Activated effector memory CD4-positive, alpha-beta T cell treated with Interleukin-2 at 50 U/mL for 16 hours (primary cell): ENCODE measurements at places on chromosomes 5 and 9.

GRCh38 chr5:137778772-137779564 is 24.8 kb upstream of the HNRNPA0 start:
- DNase-seq, result no peak

DNA sequence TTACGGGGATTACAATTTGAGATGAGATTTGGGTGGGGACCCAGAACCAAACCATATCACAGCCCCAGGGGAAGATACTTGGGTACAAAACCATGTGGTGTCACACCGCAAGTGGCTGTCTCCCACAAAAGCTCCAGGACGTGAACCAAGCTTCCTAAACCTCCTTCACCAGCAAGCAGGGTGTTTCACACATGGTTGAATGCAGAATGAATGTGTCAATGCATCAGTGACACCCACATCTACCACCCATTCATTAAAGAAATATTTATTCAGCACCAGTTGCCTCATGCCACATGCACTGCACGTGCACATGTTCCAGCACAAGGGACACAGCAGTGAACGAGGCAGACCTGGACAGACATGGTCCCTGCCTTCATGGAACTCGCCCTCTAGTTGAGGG is 70.9 kb upstream of the SPOCK1 start:
- DNase-seq, result no peak

GRCh38 chr9:35811381-35812024 is 559 bp downstream of the SPAG8 start:
- no peak for DNase-seq

DNA sequence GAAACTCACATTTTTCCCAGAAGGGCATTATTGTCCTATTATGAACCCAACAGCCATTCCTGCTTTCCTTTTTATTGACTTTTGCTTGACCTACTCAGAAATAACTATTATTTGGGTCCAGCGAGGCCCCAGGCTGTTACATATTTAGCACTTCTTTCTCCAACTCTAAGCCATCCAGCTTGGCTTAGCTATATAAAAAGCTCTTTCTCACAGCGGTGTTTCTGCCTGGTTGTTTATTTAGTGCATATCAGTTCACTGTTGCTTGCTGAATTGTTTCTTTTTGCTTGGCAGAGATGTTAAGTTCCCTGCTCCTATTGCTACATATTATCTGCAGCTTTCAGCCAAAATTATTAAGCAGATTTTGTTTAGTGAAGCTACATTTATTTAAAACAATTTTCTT is 1156.8 kb upstream of the SEMA6A start:
- DNase-seq, result no peak

DNA sequence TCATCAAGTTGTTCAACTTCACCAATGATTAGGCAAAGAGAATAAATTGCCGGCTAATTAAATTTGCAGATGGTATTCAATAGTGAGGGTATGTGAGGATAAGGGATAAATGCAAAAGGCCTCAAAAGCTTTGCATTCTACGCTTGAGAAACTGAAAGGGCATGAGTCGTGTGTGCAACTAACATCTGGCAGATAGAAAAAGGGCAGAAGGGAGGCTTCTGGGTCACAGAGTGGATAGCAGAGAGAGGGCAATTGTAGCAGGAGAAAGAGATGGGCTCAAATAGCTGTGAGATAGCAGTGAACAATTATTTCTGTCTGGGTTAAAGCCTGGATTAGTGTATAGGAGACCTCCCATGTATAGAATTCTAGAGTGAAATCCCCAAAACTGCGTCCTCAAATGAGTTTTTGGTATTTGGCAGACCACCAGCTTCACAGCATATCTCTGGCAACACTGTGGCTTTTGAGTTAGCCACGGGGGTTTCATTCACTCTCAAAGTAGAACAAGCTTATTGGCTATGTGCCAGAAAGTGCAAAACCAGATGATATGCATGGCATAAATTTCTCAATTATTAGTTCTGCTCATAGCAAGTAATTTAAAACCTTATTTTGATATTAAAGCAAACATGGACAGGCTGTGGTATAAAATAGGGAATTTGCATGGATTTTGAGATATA is 586.3 kb downstream of the BRINP1 start:
- DNase-seq, result no peak

- DNase-seq, result no peak
Observed at GRCh38 chr9:73531658-73532057, 380.0 kb downstream of the ANXA1 start.

DNA sequence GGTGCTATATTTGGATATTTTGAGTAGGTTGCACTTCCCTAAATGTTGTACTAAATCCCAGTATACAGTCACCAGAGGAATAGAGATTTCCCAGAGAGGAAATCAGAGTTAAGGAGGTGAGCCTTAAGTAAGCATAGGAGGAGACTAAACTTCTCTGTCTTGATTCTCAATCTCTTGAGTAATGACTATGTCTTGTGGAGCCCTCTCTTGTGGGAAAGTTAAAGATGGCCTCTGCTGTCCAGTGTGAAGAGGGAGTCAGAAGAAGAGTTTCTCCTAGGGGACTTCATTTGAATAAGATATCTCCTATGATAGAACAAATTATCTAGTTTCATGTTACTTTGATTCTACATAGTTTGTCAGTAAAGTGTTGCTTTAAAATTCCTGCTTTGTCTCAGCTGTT is 502.5 kb downstream of the PDE4D start:
- no peak for DNase-seq

DNA sequence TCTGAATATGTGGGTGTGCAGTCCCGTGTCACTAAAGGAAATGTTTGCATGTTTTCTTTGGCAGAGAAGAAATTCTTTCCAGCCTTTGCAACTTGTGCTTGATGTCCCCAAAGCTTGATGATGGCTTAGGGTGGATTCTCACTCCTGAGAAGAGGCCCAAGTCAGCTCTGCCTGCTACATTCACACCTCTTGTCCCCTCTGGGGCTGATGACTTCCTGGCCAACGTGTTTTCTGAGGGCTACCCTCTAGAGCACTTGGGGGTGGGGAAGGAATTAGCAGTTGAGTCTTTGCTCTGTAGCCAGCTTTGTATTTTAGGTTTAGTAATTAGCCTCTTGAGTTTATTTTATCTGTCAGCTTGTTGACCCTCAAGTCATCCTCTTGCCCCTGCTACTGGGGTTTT is 19.7 kb downstream of the CYSTM1 start:
- no peak for DNase-seq

DNA sequence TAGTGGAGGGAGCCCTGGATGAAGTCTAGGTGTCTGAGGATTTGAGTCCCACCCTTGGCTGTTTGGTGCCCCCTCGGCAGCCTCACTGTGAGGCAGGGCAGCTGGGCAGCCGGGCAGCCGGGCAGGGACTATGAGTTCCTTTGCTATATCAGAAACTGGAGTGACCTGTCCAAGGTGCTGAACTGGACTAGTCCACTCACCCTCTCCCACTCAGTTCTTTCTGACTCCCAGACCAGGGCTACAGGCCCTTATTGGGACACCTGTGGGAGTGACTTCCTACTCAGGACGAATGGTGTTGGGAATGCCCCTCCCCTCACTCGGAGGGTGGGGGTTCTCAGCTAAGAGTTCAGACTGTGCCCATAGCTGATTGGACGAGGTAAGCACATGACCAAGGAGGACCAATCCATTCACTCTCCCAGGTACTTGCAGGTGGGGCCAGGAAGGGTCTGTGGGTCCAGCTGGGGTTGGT is 34.1 kb upstream of the RAPGEF1 start:
- no peak for DNase-seq

DNA sequence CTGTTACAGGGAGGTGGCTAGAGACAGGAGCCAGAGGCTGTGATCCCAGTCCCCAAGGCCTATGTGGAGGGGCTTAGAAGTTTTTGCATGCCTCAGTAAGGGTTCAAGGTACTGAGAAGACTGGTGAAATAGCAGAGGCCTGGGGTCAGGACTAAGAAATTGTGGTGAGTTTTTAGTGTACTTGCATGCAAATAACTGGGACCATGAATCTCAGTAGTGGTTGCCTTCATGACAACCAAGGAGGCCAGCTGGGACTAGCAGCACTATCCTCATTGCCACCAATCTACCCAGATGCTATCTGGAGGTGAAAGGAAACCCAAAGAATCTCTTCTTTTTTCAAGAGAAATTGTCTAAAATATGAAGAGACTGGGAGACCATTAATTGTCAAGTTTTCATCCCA is 395.1 kb downstream of the CETN3 start:
- no peak for DNase-seq

DNA sequence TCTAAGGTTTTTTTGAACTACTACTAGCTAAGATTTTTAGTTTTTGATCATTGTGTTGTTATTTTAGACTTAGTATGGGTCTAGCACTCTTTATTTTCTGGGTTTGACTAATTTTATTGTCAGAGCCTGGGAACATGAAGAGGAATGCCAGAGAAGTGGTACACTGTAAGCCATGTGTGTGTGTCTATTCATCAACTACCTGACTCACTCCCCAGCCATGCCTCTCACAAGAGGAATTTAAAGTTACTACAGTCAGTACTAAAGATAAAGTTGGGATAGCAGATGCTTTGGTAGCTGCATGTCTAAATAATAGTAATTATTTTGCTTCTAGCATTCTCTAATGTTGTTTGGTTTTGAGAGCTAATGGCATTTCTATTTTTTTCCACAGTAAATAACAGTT is 264.8 kb downstream of the CSNK1G3 start:
- no peak for DNase-seq

DNA sequence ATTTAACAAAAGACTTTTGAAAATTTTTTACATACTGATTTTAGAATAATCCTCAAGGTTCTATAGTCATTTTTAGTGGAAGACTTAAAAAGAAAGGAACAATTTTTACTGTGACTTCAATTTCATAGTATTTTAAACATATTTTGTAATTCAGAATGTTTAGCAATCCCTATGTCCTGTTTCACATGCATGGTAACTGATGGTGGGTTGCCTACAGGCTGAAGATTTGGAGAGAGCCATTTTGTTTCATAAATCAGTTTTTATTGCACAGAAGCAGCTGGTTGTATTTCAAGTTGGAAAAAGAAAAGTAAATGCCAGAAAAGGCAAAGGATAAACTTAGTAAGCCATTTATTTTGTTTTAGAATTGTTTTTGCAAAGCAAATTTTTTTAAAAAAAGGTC is 24.0 kb downstream of the STARD4 start:
- no peak for DNase-seq

DNA sequence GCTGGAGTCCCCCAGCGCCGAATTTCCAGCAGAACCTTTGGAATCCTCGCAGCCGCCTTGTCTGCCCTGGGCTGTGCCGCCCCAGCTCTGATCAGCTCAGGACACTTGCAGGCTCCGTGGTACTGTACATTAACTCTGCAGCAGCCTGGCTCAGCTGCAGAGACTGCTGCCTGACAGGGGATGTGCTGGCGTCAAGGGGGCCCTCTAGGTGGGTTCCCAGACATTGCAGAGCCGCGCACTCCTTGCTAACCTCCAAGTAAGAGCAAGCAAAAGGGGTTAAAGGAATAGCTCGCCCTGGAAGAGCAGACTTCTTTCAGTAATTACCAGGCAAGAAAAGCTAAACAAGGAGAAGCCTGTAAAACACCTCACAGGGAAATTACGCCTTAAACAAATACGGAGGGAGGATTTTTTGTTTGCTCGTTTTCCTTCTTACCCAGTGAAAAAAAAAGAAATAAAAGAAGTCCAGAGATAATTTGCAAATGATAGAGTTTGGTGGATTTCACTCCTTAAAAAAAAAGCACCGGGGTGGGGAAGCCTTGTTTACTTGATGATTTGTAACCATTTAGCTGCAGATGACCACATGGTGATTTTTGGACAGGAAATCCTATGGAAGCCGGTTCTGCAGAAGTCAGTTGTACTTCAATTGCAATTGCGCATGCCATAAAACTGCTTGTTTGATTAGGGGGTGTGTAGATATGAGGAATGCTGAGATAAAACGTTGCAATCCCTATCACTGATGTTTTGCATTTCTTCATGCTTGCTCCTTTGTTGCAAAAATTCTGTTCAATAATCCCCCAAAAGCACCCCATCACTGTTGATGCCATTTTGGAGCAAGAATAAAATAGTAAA is 305.8 kb downstream of the PDE4D start:
- DNase-seq, result no peak

GRCh38 chr5:42689391-42689790 is 67.2 kb upstream of the CCDC152 start:
- DNase-seq, result no peak

- DNase-seq, result no peak
Observed at GRCh38 chr5:6360323-6361072, 17.8 kb downstream of the MED10 start.

- DNase-seq, result no peak
Observed at GRCh38 chr9:134063088-134063570, 4.7 kb downstream of the BRD3 start.

GRCh38 chr5:22844155-22844554 is 9.0 kb downstream of the CDH12 start:
- DNase-seq, result no peak

DNA sequence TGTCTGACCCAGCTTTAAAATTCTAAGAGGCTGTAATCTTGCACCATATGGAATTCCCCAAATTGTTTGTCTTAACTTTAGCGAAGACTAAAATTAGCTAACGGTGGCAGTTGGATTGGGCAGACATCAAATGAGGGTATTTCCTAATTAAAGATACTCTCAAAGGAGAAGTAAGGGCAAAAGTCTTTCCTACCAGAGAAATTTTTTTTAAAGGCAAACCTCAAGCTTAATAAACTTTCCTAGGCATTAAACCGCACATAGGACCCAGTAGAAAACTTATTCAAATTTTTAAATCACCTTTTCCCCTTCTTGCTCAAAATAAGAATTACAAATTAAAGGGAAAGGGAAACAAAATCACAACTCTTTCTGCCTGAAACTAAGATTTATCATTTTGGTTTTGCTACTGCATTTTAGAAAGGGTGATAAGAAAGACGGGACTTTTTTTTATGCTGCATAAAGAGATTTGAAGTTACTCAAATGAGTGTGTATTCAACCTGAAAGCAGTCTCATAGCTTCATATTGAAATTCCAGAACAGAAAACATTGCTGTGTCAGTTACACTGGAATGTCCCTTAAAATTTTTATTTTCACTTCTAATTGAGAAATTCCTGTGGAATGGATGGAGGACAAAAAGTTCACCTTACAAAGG is 189.1 kb upstream of the PTGER4 start:
- no peak for DNase-seq

- no peak for DNase-seq
Observed at GRCh38 chr5:18113721-18114120, 479.5 kb downstream of the TAF11L14 start.

- DNase-seq, result peak; percentile 55
Observed at GRCh38 chr9:136283291-136284235, 20.3 kb downstream of the CCDC187 start.

- DNase-seq, result no peak
Observed at GRCh38 chr9:69554945-69555344, 117.2 kb downstream of the APBA1 start.

- no peak for DNase-seq
Observed at GRCh38 chr5:10673407-10673806, 87.6 kb downstream of the DAP start.

DNA sequence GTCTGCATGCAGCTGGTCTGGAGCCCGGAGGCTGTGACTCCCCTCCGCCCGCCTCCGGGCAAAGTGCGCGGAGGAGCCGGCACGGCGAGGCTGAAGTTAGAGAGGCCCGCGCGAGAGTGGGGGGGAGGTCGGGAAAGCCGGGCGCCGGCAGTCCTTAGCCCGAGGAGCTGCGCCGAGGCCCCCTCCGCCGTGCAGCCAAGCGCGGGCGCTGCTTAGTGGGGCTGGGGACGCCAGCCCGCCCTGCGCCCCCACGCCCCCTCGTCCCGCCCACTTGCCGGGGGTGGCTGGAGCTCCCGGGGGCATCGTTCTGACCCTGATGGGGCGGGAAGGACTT is 403 bp downstream of the NINJ1 start:
- DNase-seq, result peak; percentile 18

GRCh38 chr9:89661391-89661949 is 56.7 kb downstream of the GADD45G start:
- no peak for DNase-seq

GRCh38 chr5:111553868-111554267 is 41.5 kb upstream of the STARD4 start:
- no peak for DNase-seq
